ENCODE measurements at places on chromosomes 6 and 20.

GRCh38 chr6:37765182-37765775 is 54.2 kb upstream of the ZFAND3 start:
- no peak for DNase-seq

- DNase-seq: no peak
These were observed 213.1 kb downstream of the SYNDIG1 start for GRCh38 chr20:24682496-24682985.

- DNase-seq: peak; percentile 95
These were observed 9.1 kb downstream of the BCL2L1 start for GRCh38 chr20:31713312-31714273.

DNA sequence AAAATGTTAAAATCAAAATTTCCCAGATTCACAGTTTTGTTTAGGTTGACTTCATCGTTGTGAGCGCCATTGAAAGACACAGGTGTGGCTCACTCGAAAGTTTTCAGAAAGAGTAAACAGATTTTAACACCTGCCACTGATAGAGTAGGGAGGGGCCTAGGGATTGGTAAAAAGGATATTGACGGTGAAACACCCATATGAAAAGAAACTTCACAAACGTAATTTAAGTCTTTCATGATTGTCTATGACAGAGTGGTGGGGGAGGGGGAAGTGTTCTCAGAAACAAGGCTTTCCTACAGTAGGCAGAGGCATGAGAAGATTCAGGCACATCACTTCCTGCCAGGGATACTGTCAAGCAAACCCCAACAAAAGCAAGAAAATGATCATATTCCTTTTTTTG is 101.4 kb downstream of the PERP start:
- no peak for DNase-seq

DNA sequence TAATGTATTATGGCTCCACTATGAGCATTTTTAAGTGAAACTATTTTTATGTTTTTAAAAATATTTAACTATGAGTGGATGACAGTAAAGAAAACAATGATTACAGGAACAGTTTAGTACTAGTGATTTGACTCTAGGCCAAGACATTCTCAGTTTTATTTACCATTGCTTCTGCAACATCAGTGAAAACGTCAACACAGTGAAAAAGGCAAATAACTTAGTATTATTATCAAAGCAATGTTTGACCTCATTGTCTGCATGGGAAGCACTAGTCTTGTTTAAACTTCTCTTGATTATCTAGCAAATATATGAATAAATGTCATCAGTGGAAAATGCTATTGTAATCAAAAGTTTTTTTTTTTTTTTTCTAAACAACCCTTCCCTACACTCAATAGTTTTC is 165.0 kb downstream of the HTR1B start:
- DNase-seq: no peak

DNA sequence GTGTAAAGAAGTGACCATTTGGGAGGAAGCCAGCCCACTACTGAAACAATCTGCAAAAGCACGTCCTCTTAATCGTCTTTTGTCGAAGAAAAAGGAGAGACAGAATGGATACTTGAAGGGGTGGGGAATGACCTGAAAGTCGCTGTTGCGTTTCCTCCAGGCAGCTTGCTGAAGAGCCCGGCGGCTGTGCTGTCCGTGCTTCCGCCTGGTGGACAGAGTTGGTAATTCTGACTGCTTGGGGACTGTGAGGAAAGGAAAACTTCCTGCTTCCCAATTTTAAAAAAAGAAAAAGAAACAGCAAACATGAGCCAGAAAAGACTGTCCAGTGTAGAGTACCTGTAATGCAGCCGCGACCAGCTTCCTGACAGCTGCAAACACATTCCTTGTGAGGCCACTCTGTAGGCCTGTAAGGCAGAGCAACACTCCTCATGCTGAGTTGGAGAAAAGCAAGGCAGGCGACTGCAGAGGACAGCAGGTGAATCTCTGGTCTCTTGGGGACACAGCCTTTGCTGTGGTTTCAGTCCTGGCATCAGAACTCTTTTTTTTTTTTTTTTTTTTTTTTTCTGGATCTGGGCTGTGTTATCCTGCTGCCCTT is 251.1 kb upstream of the TBX18 start:
- DNase-seq: peak; percentile 67

- DNase-seq: no peak
These were observed 61.3 kb upstream of the MYLIP start for GRCh38 chr6:16067568-16067967.

DNA sequence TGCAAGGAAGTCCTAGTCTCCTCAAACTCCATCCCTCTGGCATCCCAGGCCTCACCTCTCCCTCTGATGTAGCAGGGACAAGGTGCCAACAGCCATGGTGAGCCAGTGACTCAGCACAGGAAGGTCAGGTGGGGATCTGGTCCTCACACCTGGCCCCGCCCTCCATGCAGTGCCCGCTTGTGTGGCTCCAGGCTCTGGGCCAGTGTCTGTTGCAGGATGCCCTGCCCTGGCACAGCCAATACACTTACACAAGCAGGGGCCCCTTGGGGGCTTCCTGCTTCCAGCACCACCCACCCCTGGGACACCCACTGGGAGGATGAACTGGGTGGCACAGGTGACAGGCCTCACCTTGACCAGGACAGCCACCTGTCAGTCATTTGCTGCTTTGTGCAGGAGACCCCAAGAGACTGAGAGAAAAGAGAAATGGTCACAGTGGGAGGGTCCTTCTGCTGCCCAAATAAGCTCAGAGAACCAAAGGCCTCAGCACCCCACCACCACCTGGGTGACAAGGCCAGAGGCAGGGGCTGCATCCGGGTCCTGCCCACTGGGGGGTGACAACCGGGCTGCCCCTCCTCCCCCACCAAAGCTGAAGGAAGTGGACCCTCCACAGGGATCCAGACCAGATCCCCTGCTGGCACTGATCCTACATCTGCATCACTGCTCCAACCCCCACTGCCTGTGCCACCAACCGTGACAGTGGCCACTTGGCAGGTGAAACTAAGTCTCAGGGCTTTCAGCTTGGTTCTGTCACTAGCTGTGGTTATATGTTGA is 658.8 kb upstream of the DEFB115 start:
- no peak for DNase-seq

GRCh38 chr6:11207199-11207968 is 25.1 kb downstream of the NEDD9 start:
- DNase-seq: peak; percentile 86

DNA sequence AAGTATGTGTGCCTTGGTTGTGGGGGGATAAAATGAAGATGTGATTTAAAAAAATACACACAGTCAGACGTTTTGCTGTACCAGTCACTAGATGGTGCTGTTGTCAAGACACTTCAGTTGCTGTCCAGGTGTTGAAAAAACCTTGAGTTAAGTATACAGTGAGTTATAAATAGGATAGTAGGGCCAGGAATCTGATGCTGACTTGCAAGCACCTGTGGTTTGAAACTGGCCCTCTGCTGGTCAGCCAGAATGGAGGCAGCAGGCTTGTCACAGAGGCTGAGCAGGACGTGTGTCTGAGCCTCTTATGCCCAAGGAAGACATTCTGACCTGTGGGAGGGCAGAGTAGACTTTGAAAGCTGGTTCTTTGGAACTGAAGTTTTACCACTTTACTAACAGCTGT is 27.8 kb downstream of the RNF8 start:
- DNase-seq: peak; percentile 54

- no peak for DNase-seq
These were observed 3.2 kb downstream of the BACH2 start for GRCh38 chr6:90293319-90293953.

- no peak for DNase-seq
These were observed 51.7 kb upstream of the ADGRF4 start for GRCh38 chr6:47646689-47647088.

GRCh38 chr6:148271711-148272439 is 70.8 kb upstream of the SASH1 start:
- no peak for DNase-seq

DNA sequence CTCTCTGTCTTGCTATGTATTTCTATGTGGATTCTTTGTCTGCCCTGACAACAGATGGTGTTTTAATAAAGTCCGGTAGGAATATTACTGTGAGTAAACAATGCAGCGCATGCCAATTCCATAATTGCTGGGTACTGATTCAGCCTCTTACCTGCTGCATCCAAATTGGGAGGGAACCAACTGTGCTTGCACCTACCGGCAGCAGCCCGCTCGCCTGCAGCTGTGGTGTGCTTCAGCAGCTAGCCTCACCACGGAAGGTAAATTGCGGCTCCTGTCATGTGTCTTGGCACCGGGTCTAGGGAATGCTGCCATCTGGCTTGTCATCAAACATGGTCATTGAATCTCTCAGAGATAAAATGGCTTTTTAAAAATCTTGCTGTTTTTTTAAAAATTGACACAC is 704.8 kb upstream of the SLC35B3 start:
- DNase-seq: peak; percentile 27

DNA sequence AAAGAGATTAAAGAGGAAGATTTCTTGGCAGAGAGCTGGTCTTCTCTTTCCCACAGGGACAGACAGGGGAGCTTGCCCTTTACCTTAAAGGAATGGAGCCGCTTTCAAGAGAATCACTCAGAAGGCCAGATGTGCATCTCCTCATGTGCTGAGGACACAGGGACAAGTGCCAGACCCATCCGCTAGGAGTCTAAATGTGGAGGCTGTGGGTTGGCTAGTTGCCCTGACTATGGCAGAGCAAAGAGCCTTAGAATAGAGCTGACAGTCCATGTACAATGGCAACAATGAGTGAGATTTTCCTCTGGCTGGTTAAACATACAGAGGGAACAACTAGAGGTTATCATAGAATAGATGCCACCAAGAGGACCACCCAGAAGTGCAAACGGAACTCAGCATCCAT is 7.3 kb upstream of the DOK5 start:
- DNase-seq: no peak

- no peak for DNase-seq
These were observed 116.3 kb upstream of the EMILIN3 start for GRCh38 chr20:41482647-41483552.

All from RWPE1 (cell line).